HAP-1 (cell line): ENCODE measurements at places on chromosomes 4 and X.
A peak's percentile ranks its signal among the peaks of the same experiment; 100 is the strongest.

GRCh38 chrX:29862126-29862677 is 353.2 kb upstream of the MAGEB2 start:
- DNase-seq = no peak

DNA sequence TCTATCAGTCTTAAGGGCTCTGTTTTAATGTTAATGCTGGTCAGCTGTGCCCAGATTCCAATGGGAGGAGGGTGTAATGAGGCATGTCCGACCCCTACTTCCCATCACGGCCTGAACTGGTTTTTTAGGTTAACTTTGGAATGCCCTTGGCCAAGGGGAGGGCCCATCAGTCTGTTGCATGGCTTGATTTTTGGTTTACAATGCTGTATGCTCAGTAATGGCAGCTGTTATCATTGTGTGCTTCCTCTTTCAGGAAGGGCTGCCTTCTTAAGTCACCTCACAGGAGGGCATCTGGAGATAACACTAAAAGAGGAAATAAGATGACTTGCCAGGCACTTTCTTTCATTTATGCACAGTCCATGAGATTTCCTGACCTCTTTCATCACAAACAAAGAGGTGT is 36.3 kb downstream of the ATXN3L start:
- peak; percentile 61 for DNase-seq

GRCh38 chrX:38636949-38637819 is 75.8 kb downstream of the TSPAN7 start:
- DNase-seq = no peak

GRCh38 chrX:69503782-69504625 is at the start of gene NALF2:
TSS of gene NALF2 (plus strand) at chrX:69504326. CDS start at chrX:69505283, 957 bp downstream.
- peak; percentile 80 for DNase-seq

- DNase-seq = no peak
Measured at GRCh38 chrX:130058652-130059051, 51.6 kb downstream of the ELF4 start.

DNA sequence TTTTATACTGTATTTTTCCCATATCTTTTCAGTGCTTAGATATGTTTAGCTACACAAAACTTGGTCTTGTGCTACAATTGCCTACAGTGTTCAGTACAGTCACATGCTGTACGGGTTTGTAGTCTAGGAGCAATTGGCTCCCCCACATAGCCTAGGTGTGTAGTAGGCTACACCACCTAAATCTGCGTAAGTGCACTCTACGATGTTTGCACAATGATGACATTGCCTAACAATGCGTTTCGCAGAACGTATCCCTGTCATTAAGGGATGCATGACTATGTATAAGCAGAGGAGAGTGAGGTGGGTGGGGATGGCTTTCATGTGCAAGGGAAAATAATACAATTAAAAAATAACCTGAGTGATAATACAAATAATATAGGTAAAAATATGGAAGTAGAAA is 131.4 kb downstream of the GBA3 start:
- DNase-seq = no peak

DNA sequence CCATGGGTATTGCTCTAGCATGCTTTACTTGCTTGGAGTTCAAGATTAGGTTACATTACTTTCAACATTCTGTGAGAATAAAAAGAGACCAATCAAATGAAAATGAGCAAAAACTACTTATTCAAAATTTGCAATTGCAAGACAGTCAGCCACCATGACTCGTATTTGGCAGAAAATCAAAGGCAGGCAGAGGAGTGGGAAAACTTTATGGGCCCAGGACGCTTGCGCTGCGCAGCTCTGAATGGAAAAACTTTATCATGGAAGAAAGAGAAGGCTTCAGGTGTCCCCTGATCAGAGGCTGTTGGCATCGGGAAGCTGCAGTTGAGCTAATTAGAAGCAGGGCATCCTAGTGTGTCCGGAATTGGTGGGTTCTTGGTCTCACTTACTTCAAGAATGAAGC is 250.6 kb downstream of the USP46 start:
- DNase-seq = no peak

- DNase-seq = no peak
Measured at GRCh38 chrX:57451426-57452020, 140.3 kb upstream of the ZXDB start.

- no peak for DNase-seq
Measured at GRCh38 chr4:105714071-105714521, 5.5 kb downstream of the GSTCD start.

DNA sequence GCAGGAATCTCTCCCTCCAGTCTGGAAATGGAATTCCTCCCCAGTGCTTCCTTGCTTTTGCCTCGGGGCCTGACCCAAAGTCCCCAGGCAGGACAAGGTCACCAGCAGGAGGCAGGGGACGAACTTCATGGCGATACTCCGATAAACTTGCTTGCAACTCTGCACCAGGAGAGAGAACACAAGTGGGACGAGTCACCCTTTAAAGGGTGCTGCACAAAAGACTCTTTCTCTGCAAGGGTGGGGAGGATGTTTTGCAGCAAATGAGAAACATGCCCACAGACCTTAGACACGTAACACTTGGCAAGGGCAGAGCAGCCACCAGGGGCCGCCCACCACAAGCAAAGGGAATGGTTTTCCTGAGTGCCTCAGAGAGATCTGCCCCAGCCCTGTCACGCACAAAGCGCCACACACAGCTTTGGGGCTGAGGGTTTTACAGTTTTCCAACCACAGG is at the start of gene FGFBP2:
Gene FGFBP2, minus strand, starts transcription at position 175 of the 451 bp plus-strand sequence. Its CDS starts 46 bp downstream, at position 129.
- no peak for DNase-seq

GRCh38 chr4:732486-732885 is 26.9 kb downstream of the PCGF3 start:
- DNase-seq = no peak

GRCh38 chr4:186445040-186445439 is 110.3 kb downstream of the MTNR1A start:
- DNase-seq = no peak

DNA sequence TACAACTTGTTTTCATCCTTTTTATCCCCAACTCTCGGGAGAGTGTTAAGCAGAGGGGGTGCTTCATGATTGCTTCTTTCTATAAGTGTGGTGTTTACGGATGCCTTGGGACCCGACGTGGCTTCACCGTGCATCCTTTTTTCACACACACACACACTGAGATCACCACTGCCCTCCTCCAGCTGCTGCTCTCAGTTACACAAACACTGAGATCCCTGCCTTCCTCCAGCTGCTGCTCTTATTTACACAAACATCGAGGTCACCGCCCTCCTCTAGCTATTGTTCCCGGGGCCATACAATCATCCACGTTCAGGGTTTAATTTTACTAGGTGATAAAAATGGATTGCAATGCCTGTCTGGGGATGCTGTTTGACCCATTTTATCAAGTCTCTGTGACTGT is 155.4 kb upstream of the FAM9B start:
- DNase-seq = no peak

DNA sequence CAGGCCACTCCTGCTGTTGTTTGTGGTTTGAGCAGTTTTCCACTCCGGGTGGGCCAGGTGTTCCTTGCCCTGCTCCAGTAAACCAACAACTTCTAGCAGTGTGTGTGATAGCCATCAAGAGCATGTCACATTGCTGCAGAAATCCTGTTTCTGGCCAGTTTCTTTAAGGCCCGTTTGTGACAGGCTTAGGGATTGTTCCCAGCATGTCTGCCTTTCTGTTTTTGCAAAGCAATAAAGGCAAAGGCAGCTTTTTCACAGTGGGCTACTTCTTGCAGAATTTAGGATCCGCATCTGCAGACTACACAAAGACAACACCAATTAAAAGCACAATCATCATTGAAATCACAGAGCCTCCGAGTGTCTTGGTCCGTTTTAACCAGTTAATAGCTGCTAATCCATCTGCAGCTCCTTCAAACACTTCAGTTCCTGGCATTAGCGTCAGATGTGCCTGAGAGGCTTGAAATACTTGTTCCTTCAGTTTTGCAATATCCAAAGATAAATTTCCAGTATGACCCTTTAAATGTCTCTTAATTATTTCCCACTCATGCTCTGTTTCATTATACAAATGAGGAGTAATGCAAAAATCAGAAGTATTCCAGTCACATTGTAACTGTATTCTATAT is 65.1 kb downstream of the ADAM29 start:
- no peak for DNase-seq

DNA sequence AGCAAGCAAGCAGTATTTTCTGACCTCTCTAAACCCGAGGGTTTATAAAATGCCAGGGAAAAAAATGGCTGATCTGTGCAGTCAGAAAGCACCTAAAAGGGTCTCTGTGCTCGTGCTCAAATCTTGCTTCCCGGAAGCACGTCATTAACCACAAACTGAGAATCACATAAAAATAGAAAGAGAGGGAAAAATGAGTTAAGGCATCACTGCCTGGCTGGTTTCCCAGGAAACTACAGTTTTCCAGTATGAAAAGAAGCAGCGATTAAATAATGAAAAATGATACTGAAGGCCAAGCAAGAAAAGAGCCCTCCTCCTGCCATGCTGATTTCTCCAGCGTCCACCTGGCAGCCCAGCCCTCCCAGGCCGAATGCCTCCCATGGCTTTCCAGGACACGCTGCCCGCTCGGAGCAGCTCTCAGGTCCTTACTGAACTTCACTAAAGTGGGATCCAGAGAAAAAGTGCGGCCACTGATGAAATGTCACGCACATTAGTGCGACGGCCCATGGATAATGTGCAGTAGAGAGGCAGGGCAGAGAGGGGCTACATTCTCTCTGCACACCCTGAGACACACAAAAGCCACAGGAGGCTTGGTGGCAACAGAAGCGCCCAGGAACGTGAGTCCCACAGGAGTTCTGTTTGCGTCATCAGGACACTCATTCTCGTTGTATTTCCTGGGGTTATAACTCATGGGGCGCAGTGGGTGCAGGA is 80.4 kb downstream of the WFS1 start:
- no peak for DNase-seq

DNA sequence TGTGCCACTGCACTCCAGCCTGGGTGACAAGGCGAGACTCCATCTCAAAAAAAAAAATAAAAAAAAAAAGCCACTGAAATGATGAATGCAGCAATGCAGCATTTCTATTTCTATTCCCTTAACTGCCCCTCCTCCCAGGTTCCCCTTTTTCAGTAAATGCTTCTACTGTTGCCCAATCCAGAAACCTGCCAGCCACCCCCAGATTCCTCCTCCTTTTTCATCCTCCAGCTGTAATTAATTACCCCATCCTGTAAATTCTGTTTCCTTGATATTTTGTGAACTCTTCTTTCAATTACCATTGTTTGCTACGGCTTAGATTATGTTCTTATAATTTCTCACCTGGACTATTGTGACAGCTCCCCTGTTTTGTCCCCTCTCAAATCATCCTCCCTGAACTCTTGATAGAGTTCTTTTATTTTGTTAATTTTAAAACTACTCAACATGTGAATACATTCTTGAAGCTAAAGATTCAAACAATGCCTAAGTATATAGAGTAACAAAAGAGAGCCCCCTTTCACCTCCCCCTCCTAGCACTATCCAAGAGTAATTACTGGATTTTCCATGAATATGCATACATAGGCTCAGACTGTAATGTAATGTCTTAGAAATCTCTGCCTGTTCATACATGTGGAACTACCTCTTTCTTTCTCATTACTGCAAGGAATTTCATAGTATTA is 140.6 kb upstream of the GPC4 start:
- peak; percentile 70 for DNase-seq

DNA sequence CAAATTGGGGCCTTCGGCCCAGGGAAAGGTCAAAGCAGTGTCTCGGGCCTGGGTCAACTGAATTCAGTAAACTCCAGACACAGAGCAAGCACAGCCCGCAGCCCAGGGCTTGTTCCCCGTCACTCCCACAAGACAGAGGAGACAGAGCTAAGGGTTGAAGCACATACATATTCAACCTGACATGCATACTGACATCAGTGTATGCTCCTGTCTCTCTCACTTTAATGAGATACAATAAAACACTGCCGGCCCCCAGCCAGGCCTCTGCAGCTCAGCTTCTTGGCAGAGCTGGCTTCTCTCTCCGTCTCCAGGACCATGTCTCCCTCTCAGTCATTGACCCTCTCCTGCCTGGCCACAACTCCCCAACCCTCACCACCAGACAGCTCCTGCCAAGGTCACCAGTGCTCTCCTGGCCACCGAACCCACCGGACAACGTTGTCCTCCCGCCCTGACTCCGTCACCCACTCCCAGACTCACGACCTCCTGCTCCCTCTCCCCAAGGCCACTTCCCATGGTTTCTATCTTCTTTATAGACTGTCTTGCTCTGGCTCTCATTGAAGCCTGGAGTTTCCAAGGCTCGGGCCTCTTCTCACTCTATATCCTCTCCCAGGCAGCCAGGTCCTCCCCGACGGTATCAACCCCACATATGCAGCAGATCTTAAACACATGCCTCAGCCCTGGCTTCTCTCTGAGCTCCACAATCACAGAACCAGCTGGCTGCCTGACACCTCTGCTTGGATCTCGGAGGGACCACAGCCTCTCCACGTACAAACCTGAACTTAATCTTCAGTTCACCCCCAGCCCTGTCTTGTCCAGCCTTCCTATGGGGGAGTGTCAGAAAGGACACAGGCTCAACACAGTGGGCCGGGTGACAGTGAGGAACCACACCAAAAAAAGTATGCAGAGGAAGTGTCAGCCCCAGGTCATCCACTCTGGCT is 67.7 kb upstream of the C4orf50 start:
- no peak for DNase-seq

GRCh38 chrX:140724309-140724708 is 14.8 kb downstream of the LINC00632 start:
- no peak for DNase-seq

DNA sequence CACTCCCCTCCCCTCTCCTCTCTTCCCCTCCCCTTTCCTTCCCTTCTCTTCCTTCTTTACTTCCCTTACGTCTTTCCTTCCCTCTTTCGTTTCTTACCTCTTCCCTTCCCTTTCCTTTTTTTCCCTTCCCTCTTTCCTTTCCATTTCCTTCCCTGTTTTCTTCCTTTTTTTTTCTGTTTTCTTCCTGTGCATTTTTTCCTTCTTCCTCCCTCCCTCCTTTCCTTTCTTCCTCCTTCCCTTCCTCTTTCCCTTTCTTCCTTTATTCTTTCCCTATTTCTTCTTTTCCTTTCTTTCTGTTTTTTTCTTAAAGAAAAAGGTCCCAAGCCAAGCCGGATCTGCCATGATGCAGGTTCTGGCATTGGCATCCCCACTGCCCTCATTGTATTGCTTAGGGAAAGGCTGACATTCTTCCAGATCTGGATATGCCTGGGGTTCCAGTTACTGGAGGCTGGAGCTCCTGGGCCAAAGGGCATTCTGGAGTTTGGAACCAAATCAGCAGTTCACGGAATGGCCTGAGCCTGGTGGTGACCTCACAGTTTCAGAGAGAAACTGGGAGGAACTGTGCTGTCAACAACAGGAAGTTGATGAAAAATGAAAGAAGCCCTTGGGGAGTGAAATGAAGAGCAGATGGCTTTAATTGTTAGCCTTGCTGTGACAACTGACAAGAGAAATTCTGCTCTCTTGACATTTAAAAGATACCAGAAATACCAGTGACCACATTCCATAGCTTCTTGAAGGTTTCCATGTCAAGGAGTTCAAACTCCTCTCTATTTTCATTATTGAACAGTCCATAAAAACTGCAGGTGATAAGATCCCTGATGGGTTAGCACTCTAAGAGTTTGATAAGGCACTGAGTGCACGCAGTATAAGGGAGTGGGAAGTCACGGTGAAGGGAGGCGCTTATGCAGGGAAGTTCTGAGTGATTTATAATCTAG is 622.1 kb downstream of the SPRY1 start:
- DNase-seq = no peak
